ENCODE measurements at places on chromosomes 16 and 17.
A peak's percentile ranks its signal among the peaks of the same experiment; 100 is the strongest.

GRCh38 chr16:78509965-78510364 is 410.5 kb downstream of the WWOX start:
- DNase-seq: no peak

DNA sequence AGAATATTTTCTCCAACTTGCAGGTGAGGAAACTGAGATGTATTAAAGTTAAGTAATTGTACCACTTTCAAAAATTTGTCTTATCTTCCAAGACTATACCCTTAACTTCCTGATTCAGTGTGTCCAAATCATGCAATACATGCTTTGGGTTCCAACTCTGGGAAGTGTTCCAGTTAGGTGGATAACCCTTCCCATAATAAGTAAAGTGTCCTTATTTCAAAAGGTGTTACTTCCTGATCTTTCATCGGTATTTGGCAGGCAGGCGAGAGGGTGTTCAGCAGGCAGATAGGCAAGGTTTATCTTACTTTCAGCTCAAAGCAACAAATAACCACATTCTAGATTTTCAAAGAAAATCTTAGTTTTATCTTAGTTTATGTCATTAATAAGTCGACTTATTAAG is 46.3 kb upstream of the ARHGAP44 start:
- DNase-seq: no peak

- DNase-seq: peak; percentile 17
Measured at GRCh38 chr16:72092832-72093447, 480 bp downstream of the TXNL4B start.

GRCh38 chr16:85830821-85831220 is 31.3 kb downstream of the COX4I1 start:
- no peak for DNase-seq

DNA sequence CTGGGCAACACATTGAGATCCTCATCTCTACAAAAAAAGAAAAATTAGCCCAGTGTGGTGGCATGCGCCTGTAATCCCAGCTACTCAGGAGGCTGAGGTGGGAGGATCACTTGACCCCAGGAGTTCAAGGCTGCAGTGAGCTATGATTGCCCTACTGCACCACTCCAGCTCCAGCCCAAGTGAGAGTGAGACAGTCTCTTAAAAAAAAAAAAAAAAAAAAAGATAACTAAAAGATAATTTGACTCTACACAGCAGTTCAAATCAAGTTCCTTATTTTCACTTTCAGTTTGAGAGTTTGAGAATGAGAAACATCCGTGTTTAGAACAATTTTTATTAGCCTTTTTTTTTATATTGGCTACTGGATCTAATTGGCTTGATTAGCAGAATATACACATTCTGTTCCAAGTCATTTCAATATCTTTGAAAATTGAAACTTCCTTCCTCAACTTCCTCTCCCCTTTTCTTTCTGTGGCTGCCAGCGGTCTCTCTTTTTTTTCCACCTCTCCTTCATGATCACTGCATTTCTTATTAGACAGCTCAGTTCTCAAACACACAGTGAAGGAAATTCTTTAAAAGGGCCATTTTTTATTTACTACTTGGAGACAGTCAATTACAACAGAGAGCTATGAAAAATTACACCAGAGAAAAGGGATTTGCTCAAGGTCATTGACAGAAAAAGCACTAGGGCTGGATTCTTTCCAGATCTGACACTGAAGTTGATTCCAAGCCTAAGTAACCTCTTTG is 4.5 kb upstream of the ACSF2 start:
- DNase-seq: no peak

- DNase-seq: no peak
Measured at GRCh38 chr17:59380474-59380873, 49.0 kb downstream of the YPEL2 start.

- DNase-seq: no peak
Measured at GRCh38 chr16:83354015-83354414, 453.8 kb upstream of the HSBP1 start.

- no peak for DNase-seq
Measured at GRCh38 chr16:56244612-56245011, 53.3 kb downstream of the GNAO1 start.

- DNase-seq: no peak
Measured at GRCh38 chr17:41002814-41003213, 3.1 kb upstream of the KRTAP3-2 start.

DNA sequence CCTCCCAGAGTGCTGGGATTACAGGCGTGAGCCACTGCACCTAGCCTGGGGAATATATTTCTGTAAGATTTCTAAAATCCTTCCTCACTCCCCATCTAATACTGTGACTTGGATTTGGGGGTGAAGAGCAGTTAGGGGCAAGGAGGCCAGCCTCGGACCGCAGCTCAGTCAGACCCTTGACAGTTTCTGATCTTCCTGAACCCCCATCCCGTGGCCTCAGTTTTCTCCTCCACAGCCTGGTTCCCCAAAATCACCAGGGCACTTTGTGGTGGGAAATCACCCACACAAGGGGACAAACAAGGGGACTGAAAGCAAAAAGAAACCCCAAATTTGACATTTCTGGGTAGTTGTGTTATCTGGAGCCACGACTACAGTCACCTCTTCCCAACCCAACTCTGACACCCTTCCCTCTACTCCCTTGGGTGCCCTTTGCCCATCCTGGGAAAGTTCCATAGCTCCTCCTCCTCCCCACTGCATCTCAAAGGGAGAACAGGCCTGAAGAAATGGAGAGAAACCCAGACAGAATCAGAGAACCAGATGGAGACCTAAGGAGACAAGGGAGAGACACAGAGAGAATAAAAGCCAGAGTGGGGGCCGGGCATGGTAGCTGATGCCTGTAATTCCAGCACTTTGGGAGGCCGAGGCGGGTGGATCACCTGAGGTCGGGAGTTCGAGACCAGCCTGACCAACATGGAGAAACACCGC is 2.8 kb upstream of the STAT5A start:
- DNase-seq: no peak

GRCh38 chr17:77838748-77839697 is 119.5 kb upstream of the TNRC6C start:
- no peak for DNase-seq

- no peak for DNase-seq
Measured at GRCh38 chr16:87436225-87437172, 44.4 kb downstream of the MAP1LC3B start.

- peak; percentile 59 for DNase-seq
Measured at GRCh38 chr17:16406742-16407674, 8.4 kb upstream of the TRPV2 start.

GRCh38 chr17:1351971-1352370 is 48.1 kb downstream of the YWHAE start:
- DNase-seq: no peak

All from endothelial cell (in vitro differentiated cells).